Airway epithelial cell (primary cell): ENCODE measurements at places on chromosomes 11 and 22. TPM values are rescaled to one million over a fixed set of nuclear protein-coding genes. Genes with fewer than 3 reads are reported as not detected.

CEP126 gene
- 1.1 and 1.4 TPM in 2 replicates for total RNA-seq

GAB4 gene
- not detected in 2 replicates for total RNA-seq

CLMP gene
- total RNA-seq: 16.9 and 25.7 TPM in 2 replicates

UBQLN3 gene
- not detected in 2 replicates for total RNA-seq

TRPM5 gene
- total RNA-seq: not detected in 2 replicates

HORMAD2 gene
- not detected in 2 replicates for total RNA-seq

NEFH gene
- 3.6 and 3.7 TPM in 2 replicates for total RNA-seq

HTR3B gene
- not detected in 2 replicates for total RNA-seq

ANKRD42 gene
- total RNA-seq: 5.6 and 7.1 TPM in 2 replicates

GDPD4 gene
- not detected in 2 replicates for total RNA-seq

SEPTIN3 gene
- 0.14 TPM in 1 of 2 replicates, not detected in the other for total RNA-seq

ALDH3B2 gene
- total RNA-seq: 43.2 and 65.4 TPM in 2 replicates

ATL3 gene
- 24.3 and 42.7 TPM in 2 replicates for total RNA-seq

OR51F1 gene
- total RNA-seq: not detected in 2 replicates

FAM227A gene
- 0.98 and 2.6 TPM in 2 replicates for total RNA-seq

MICAL3 gene
- total RNA-seq: 18.0 and 28.9 TPM in 2 replicates

NPAS4 gene
- total RNA-seq: not detected in 2 replicates

OOSP4B gene
- total RNA-seq: not detected in 2 replicates

PPP6R3 gene
- 63.6 and 77.2 TPM in 2 replicates for total RNA-seq

FGF19 gene
- not detected in 2 replicates for total RNA-seq

SLC22A8 gene
- total RNA-seq: not detected in 2 replicates

OR56A5 gene
- total RNA-seq: not detected in 2 replicates

CDKN1C gene
- total RNA-seq: 5.7 and 11.9 TPM in 2 replicates

CASP1 gene
- 17.7 and 17.9 TPM in 2 replicates for total RNA-seq

CNTF gene
- 0.23 and 0.92 TPM in 2 replicates for total RNA-seq

UPK3A gene
- not detected in 2 replicates for total RNA-seq

CRYBB2 gene
- not detected in 2 replicates for total RNA-seq

SCGB2A2 gene
- not detected in 2 replicates for total RNA-seq

BDNF gene
- total RNA-seq: 0.71 and 1.2 TPM in 2 replicates
